ENCODE measurements at places on chromosomes 16 and 17.

DNA sequence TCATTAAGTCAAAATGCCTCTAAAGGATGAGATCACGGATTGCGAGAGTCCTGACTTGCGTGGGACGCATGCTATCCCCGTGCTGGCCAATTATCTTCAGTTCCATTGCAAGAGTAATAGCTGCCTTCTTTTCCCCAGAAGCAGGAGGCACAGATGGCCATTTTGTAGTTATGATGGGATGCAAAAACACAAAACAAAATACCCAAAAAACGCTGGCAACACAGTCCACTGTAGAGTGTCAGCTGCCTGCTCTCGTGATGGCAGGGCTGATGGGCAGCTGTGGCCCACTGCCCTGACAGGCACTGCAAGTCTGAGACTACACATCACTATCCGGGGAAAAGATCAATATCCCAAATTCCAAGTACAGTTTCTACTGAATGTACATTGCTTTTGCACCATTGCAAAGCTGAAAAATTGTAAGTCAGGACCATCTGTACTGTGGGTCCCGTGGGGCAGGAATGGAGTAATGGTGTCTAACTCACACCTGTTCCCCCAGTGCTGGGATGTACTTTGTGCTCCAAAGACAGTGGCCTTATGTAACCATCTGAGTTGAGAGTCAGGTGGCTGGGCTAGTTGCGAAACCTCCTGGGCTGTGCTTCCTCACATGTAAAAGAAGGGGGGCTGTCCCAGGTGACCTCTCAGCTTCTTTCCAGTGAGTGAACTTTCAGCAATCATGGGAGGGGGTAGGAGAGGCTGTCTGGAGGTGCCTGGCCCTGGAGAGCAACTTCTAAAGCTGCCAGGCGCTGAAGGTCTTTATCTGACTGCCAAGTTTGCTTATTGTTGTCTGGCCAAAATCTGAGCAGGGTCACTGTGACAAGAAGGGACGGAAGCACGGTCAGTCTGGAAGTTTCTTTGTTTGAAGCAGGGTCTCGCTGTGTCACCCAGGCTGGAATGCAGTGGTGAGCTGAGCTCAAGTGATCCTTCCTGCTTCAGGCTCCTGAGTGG lies 4.7 kb downstream of the SLC47A1 start:
- no peak for DNase-seq

DNA sequence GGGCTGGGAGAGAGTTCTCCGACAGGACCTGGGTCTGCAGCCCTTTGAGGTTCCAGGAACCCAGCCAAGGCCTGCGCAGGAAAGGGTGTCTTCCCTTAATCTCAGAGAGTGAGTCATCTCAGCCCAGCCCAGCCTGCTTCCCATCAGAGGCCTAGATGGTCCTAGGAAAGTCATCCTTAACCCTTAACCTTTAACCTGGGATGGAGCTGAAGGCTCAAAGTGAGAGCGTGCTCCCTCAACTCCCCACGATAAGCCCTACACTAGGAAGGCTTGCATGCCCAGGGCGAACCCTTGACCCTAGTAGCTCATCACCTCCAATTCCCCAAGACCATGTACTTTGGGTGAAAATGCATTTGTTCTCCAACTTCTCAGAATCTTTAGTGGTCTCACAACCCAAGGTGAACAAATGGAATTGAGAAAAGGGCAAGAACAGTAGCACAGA lies 4.8 kb upstream of the ATXN7L3 start:
- no peak for DNase-seq

GRCh38 chr17:10614536-10615155 lies 42.5 kb downstream of the MYH3 start:
- no peak for DNase-seq

- DNase-seq, result no peak
Observed at GRCh38 chr17:22454070-22454999, 762.0 kb downstream of the KCNJ18 start.

DNA sequence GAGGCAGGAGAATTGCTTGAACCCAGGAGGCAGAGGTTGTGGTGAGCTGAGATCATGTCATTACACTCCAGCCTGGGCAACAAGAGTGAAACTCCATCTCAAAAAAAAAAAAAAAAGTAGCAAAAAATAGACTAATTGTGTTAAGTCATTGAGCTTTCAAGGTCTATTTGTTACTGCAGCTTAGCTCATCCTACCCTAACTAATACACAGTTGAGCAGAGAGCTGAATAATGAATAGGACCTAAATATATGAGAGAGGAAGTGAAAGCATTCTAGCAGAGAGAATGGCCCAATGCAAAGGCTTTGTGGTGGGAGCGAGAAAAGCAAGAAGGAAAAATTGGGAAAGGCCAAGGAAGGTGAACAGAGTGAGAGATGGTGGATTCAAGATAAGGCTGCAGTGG lies 128.3 kb downstream of the AXIN2 start:
- no peak for DNase-seq

GRCh38 chr16:65908568-65908967 lies 457.9 kb upstream of the CDH5 start:
- no peak for DNase-seq

GRCh38 chr17:67557052-67557845 lies 160.5 kb upstream of the NOL11 start:
- no peak for DNase-seq

GRCh38 chr16:19843371-19843770 lies 41.3 kb downstream of the GPRC5B start:
- no peak for DNase-seq

DNA sequence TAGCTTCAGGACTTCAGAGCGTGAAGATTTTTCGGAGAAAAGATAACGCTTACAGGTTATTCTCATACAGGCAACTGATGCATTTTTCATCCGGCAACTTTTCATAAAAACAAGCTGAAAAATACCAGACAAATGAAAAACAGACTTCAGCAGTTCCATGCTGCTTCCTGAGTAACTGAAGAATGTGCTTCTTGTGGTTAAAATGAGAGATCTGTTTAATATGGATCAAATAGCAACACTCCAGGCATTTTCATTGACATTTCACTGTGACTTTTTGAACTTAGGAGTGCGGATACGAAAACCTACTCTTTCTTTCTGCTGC lies 705 bp upstream of the PITPNC1 start:
- DNase-seq, result no peak

DNA sequence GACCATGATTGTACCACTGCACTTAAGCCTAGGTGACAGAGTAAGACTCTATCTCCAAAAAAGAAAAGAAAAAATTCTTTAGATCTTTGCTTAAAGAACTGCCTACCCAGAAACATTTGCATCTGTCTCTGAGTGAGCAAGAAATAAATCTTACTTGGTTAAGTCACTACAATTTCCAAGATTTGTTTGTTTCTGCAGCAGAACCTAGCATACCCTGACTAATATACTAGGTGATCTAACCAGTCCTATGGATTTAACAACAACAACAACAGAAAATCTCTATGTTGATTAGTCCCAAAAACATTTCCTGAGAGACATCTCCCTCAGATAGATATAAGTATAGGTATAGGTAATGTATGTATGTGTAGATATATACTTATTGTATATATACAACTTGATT lies 549.3 kb upstream of the PSMD7 start:
- no peak for DNase-seq

DNA sequence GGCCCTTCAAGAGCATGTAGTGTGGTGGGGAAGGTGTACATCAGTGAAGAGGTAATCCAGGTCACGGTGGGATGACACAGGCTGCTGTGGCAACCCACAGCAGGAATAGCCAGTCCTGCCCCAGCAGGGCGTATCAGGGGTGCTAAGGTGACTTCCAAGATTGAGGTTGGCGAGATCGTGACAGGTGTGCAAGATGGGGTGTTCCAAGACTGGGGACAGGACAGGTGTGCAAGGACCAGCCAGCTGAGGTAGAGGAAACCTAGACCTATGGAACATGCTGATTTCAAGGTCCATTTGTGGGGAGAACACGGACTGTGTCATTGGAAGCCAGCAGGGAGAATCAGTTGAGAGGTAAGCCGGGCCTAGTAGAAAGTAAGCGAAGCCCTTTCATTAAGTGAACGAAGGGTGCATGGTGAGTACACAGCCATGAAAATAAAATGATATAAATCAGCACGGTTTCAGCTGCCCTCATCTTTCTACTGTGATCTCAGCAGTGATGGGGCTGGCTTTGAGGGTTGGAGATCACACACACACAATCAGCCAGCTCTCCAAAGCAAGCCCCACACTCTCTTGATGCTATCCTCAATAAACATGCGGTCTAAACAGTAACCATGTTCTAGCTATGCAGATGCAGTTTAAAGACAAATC lies 497.0 kb downstream of the WWOX start:
- DNase-seq, result no peak

- no peak for DNase-seq
Observed at GRCh38 chr16:66443269-66443652, 16.2 kb downstream of the BEAN1 start.

DNA sequence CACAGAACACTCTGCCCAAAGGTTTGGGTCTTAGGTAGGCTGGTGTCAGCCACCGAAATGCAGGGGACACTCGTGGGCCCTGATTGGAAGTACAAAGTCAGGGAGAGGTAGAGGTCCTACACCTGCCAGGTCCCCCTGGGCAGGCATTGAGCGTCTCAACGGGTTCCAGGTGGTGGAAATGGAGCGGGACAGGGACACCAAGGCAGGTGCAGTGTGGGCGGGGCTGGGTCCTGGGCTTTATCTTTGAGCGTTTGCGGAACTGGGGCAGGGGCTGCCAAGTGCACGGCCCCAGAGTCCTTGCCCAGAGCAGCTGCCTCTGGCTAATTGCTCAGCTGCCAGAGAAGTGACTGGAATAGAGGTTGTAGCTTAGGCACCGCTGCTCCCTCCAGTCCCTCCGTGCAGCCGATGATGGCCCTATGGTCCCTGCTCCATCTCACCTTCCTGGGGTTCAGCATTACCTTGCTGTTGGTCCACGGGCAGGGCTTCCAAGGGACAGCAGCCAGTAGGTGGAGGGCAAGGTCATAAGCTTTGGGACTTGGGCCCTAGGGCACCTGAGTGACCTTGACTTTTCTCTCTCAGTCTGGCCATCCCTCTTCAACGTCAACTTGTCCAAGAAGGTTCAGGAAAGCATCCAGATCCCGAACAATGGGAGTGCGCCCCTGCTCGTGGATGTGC lies at the start of gene ZACN:
Gene ZACN (plus strand): TSS at position 323 of the 675 bp plus-strand sequence. CDS start 83 bp downstream, at position 406.
- no peak for DNase-seq

- DNase-seq, result no peak
Observed at GRCh38 chr16:31386157-31386984, 6.8 kb upstream of the ITGAD start.
